ENCODE measurements at places on chromosomes 11 and 22.

DNA sequence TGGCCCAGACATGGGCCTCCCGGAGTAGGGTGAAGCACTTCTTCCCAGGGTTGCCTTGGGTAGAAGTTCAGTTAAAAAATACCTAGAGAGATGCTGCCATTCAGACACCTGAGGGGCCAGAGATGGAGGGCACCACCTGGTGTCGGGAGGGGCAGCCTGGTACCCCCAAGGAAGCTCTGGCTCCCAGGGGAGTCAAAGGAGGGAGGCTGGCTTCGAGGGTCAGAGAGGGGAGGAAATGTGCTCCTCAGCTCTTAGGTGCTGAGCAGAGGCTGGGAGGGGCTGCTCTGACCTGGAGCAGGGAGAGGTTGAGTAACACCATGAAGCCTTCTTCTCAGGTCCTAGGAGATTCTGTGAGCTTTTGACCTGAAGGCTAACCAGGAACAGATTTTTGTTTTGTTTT lies 1.1 kb downstream of the USP35 start:
- DNase-seq = no peak

DNA sequence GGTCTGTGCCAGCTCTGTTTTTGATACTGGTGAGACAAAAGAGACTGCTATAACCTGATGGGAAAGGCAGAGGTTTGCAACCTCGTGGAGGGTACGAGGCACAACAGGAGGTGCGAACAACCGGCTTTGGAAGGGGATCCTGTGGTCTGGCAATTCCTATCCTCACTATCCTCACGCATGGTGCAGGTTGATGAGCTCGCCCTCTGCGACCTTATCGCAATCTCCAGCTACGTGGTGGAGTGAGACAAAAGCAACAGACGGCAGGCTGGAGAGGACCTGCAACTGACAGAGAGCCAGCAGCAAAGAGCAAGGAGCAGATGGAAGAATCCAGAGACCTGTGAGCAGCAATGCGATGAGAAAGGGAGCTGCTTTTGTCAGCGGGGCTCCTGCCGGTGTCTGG lies 47.3 kb upstream of the TSKU start:
- DNase-seq = no peak

GRCh38 chr11:16738947-16739815 lies 734 bp downstream of the C11orf58 start:
- peak; percentile 20 for DNase-seq

GRCh38 chr22:39319284-39320022 lies at the start of gene RPL3:
Gene RPL3 (minus strand): TSS chr22:39319623. CDS start chr22:39319597, 26 bp downstream.
- DNase-seq = peak; percentile 93

- no peak for DNase-seq
Measured at GRCh38 chr22:38078046-38078840, 5.7 kb downstream of the SLC16A8 start.

- no peak for DNase-seq
Measured at GRCh38 chr11:93169950-93170561, 27.7 kb downstream of the SLC36A4 start.

DNA sequence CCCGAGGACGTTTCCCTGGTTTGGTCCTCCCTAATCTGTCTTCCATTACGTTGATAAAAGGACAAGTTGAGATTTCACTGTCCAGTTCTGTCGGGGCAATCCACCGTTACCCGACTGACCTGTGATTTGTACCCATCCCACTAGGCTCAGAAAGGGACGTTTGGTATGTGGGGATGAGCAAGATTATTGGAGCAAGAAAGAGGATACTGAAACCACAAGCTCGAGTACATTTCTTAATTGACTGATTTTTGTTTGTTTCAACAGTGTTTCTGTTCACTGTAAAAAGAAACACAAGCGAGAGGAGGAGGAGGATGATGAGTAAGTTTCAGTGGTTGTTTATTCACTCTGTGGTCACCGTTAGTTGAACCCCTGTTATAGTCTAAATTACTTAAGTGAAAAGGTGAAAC lies 969 bp downstream of the CCDC117 start:
- DNase-seq = no peak

DNA sequence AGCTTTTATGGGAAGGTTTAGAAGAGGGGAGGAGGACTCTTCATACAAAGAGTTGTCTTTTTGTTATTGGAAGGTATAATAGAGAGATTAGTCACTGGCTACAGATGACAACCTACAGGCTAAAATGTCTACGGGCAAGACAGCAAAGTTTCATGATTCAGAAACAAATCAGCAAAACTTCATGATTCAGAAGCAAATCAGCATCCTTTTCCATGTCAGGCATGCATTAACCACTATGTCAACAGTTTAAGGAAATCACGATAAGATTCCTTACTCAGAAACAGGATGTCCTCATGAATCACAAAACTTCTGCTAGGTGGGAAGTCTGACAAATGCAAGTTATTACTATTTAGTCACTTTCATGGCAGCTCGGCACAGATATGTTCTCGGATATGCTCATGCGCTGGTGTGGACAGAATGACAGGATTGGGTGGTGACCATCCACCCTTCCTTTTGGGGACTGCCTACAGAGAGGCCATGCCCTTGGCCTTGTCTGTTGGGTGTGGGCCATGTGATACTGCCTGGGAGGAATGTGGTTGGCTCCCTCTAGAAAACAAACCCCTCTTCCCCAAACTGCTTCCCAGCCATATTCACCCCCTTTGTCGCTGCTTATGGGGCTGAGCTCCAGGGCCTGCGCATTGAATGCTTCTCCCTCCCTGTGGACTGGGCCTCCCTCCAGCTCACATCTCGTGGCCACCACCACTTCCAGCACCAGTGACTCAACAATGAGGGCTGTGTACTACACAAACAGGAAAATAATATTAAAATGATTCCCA lies 10.1 kb downstream of the C11orf91 start:
- no peak for DNase-seq

GRCh38 chr11:60762851-60763691 lies 6.4 kb downstream of the MS4A15 start:
- DNase-seq = no peak

DNA sequence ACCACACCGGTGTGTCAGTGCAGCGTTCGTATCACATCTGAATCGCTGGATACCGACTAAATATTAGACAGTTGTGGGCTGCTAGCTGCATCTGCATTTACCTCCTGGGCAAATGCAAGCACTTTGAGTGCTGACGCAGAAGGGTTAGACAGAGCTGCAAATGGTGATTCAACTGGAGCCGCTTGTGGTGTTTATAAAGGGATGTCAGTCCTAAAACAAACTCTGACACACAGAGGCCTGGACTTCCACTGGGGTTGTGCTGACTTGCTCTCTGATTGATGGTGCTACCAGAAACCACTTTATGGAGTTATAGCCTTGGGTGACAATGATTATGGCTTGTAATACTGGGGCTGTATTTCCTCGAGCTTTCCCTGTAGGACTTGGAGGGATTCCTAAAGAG lies 374.4 kb downstream of the NTM start:
- DNase-seq = no peak

DNA sequence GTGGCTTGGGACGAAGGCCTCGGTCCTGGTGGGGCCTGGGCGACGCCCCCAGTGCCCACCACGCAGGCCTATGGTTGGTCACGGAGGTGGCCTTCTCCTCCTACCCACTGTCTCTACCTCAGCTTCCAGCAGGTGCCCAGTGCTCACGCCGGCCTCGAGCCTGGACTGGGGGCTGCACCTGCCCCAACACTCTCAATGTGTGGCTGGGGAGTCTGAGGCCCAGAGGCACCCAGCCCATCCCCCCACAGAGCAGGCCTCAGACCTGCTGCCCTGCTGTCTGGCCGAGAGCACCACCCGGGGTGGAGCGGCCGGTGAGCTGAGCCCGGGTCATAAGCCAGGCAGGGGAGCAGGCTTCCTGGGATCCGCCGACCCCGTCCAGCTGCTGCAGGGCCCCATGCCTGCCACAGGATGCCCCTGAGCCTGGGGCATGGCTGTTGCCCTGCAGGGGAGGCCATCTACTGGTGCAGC lies 28.6 kb upstream of the MUC5AC start:
- no peak for DNase-seq

- no peak for DNase-seq
Measured at GRCh38 chr11:77175021-77175842, 47.2 kb downstream of the MYO7A start.

- DNase-seq = no peak
Measured at GRCh38 chr11:76839311-76839710, 21.4 kb upstream of the ACER3 start.

DNA sequence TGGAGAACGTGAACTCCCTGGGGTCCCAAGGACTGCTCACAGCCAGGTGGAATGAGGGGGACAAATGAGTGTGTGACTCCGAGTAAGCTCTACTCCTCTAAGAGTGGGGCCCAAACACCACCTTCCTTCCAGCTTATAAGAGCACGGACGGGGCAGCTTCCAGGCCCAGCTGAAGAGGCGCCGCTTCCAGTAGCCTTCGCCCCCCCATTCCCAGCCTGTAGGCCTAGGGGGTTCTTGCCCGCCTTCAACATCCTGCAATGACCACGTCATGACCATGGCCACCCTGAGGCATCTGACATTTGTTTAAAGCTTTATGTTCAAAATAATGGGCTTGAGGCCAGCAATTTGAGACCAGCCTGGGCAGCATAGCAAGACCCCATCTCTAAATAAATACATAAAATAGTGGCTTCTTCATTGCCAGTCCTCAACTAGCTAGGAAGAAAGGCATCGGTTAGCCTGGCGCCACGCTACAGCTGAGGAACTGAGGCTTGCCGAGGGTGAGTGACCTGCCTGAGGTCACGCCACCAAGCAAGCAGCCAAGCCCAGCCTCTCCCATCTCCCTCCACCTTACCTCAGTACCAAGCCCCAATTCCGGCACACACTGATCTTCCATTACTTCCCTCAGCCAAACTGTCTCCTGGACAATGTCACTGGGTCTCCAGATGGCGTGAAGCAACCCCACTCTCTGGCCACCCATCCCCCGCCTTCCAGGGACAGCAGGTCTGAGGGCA lies 7.8 kb upstream of the TNFRSF13C start:
- no peak for DNase-seq

DNA sequence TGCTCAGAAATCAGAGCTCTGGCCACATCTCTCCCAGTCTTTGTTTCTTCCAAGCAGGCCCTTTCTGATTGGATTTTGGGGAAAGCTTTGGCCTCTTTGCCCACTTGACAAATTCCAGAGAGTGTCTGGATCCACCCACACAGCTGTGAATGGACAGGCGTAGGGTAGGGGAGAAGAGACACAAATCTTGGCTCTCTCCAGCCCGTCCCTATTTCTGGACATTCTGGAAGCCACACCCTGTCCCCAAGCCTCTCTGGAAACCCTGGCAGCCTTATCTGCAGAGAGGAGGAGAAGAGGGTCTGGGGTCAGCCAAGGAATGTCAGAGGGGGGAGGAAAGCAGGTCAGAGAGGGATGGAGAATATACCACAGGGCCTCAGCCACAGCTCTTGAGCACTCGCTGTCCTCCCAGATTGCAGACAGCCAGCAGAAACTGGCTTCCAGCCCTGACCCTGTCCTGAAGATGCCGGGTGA lies 59.5 kb upstream of the WNT11 start:
- no peak for DNase-seq

DNA sequence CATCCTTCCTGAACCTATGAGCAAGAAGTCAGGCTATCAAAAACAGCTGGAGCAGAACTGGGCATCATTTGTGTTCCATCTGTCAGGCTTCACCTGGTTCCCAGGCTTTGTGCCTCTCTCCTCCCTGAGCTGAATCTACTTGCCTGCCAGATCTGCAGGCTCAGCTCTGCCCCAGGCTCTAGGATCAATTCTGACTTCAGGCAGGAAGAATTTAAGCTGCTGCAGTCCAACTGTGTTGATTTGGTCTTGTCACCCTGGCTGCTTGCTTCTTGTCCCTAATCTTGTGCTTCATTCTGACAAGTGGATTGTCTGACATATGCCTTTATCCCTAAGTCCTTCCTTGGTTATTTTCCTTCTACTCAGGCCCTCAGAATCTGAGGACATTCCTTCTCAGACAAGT lies 31.6 kb upstream of the CADM1 start:
- DNase-seq = no peak

- DNase-seq = no peak
Measured at GRCh38 chr11:131776211-131776610, 405.8 kb downstream of the NTM start.

DNA sequence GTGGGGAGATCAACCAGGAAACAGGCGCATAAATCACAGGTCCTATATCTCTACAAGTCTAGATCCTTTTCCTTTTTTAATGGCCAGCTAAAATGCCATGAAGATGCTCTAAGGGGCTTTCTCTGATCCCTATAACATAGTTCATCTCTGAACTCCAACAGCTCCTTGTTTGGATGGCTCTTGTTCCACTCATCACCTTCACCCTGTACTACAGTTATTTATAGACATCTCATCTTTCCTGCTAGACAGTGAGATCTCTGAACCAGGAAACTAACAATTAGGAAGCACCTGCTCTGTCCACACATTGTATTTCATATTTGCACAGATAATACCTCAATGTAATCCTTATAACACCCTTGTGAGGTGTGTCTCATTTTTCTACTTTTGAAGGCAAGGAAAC lies 31.6 kb downstream of the KCNA4 start:
- DNase-seq = no peak
